CD4-positive, alpha-beta T cell (primary cell): ENCODE measurements at places on chromosomes 3 and 15. TPM values are rescaled to one million over a fixed set of nuclear protein-coding genes. Genes with fewer than 3 reads are reported as not detected.

GRCh38 chr3:56288258-56288657 is 180.0 kb downstream of the ERC2 start:
- no peak overlapping the region for H3K27ac ChIP-seq
- H3K36me3 ChIP-seq, result no peaks in the 10 kb centered on the region
- no peaks in the 10 kb centered on the region for H3K4me1 ChIP-seq
- H3K27me3 ChIP-seq, result no peaks in the 10 kb centered on the region

DNA sequence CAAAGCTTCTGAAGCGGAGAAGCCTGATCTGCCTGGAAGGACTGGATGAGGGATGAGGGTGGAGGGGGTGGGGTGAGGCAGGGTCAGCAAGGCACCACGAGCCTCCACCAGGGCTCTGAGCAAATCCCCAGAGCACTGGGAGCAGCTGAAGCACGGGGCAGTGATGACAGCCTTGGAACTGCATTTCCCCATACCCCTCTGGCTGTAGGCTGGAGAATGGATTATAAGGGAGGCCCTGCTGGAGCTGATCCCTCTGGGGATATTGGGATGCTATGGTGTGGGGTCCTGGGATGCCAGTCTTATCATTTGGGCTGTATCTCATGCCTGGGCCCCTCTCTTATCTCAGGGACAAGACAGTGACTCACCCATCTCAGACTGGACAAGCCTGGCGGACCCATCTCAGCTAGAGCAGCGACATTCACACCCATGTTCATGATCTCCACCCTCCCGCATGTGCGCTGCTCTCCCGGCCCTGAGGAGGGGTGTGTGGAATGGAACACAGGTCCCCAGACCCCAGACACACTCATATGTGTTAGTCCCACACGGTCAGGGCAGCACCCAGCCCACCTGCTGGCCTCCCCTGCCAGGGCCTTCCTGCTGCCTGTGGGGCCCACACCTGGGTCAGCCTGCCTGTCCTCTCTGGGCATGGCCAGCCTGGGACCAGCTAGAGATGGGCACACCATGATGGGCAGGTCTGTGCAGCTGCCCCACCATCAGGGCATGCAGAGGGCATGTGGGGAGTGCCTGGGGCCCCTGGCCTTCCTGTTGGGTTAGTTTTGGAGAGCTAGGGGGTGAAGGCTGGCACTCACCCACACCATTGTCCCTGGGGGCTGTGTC is 97.1 kb downstream of the FBLN2 start:
- H3K27ac ChIP-seq, result no peak overlapping the region
- peaks cover 10% of the 10 kb centered on the region for H3K27me3 ChIP-seq
- H3K4me3 ChIP-seq, result no peak overlapping the region
- peaks cover 26% of the 10 kb centered on the region for H3K4me1 ChIP-seq
- no peaks in the 10 kb centered on the region for H3K36me3 ChIP-seq
- DNase-seq, result no peak

DNA sequence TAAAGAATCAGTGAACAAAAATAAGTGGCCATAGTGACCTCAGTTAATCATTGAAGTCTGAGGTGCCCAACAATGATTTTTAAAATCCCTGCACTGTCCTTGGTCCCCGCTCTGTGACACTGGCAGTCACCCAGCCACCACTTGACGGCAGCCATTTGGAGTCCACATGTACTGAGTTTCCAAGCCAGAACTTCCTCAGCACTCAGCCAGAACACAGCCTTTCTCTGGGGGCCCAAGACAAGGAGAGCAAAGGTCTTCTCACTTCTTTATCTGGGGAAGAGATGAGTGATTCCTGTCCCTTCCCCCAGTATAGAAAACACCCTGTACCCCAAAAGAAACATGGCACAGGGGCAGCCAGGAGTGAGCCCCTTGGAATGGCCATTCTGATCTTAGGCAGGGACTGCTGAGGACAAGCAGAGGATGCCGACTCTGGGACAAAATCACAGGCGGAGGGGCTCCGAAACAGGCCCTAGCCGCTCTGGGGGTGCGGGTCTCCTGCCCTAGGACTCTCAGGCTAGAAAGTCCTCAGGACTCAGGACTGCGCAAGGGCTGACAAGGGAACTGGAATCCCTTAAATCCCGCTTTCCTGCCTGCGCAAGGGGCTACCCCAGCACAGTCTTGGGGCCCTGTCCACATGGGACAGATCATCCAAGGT is 12.8 kb downstream of the PAK6 start:
- DNase-seq, result no peak
- peaks cover 30% of the 10 kb centered on the region for H3K27me3 ChIP-seq
- H3K36me3 ChIP-seq, result no peaks in the 10 kb centered on the region

DNA sequence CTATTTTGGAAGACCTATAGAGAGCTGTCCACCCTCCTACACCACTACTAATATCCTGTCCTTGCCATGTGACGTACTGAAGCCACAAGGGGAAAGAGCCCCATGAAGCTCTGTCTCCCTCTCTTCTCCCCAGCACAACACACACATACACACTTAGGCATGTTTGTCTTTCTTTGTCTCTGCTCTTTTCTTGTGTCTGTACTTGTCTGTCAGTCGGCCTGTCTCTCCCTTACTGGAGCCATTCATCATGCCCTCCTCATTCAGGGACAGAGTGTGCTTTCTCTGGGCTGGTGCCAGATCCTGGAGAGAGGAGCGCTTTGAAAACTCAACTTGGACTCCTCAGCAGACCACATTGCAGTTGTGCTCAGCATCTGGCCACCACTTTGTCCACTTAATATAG is 47.6 kb downstream of the PSMD6 start:
- no peak overlapping the region for H3K4me3 ChIP-seq
- no peak overlapping the region for H3K27ac ChIP-seq
- DNase-seq, result no peak

DNA sequence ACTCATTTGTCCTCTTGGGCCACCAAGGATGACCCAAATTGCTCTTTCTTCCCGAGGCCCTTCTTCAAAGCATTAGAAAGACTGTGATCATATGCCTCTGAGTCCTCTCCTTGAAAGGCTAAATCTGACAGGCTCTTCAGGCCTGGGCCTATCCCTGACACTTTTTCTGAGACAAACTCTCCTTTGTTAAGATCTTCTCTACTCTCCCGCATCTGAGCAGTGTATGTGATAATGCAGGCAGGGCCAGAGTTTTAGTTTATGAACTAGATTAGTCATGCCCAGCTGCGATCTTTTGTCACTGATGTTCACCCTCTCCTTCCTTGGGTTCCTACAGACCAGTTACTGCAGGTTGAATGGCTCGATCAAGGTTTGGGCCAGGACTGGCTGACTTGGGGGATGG is 39.2 kb downstream of the MASP1 start:
- H3K4me3 ChIP-seq, result no peak overlapping the region
- peaks cover 5% of the 10 kb centered on the region for H3K4me1 ChIP-seq

GRCh38 chr3:149545049-149545448 is 70.6 kb downstream of the TM4SF4 start:
- H3K27ac ChIP-seq, result no peak overlapping the region
- H3K36me3 ChIP-seq, result no peaks in the 10 kb centered on the region
- H3K4me3 ChIP-seq, result no peak overlapping the region
- H3K4me1 ChIP-seq, result no peaks in the 10 kb centered on the region
- H3K27me3 ChIP-seq, result no peaks in the 10 kb centered on the region

GRCh38 chr3:89527736-89528305 is 420.4 kb downstream of the EPHA3 start:
- H3K27ac ChIP-seq, result no peak overlapping the region
- H3K27me3 ChIP-seq, result no peaks in the 10 kb centered on the region

GRCh38 chr15:62365795-62366442 is 200.8 kb upstream of the C2CD4B start:
- peaks cover 10% of the 10 kb centered on the region for H3K27me3 ChIP-seq
- H3K4me3 ChIP-seq, result no peak overlapping the region
- DNase-seq, result no peak
- H3K4me1 ChIP-seq, result no peaks in the 10 kb centered on the region

DNA sequence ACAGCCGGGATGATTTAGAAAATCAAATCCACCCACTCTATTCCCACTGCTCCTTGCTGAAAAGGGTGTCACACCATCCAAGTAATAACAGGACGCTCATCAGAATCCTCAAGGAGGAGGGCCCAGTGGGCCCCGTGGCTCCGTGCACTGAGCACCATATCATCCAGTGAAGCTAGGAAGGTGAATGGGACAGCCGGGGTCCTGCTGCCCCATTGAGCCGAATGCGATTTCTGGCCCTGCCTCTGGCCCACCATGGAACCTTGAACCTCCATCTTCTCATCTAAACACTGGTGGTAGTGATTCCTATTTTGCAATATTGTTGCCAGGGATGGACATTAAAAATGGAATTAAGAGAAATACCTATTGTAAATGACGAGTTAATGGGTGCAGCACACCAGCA is 99.1 kb upstream of the SLC6A11 start:
- no peak for DNase-seq
- H3K27me3 ChIP-seq, result no peaks in the 10 kb centered on the region
- H3K4me1 ChIP-seq, result no peaks in the 10 kb centered on the region
- no peak overlapping the region for H3K27ac ChIP-seq
- H3K4me3 ChIP-seq, result no peak overlapping the region

DNA sequence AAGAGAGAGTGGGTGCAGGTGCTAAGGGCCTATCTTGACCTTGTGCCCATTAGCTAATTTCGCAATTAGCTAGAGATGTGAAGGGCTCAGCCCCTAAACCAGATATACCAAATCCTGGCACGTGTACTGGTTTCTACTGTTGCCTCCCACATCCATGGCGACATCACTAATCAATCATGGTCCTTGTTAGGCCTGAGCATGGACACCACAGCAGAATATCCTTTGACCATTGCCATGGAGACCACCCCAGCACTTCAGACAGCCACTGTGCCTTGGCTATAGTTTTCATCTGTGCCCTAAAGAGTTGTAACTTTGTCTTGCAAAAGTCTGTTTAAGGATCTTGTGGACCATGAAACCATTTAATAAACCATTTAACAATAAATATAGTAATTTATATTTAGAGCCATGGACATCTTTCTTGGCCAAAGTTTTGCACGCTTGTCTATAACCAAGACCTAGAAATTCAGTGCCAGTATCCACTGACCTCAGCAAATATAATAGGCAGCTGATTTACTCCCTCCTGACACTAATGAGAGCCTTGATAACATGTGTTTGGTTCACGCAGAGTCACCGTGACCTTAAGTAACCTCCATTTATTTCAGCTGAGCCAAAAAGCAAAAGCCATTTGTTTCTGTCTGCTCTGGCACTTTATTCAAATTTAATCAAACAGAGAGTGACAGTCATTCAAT is 43.4 kb downstream of the COLQ start:
- no peaks in the 10 kb centered on the region for H3K4me1 ChIP-seq
- DNase-seq, result no peak
- H3K27ac ChIP-seq, result no peak overlapping the region
- H3K4me3 ChIP-seq, result no peak overlapping the region
- no peaks in the 10 kb centered on the region for H3K36me3 ChIP-seq

- DNase-seq, result no peak
- H3K27me3 ChIP-seq, result no peaks in the 10 kb centered on the region
- H3K36me3 ChIP-seq, result no peaks in the 10 kb centered on the region
- H3K4me3 ChIP-seq, result no peak overlapping the region
- no peaks in the 10 kb centered on the region for H3K4me1 ChIP-seq
These were observed 508.6 kb upstream of the IL12A start for GRCh38 chr3:159480046-159480445.

Gene DLEC1
- 5.1 TPM for total RNA-seq

Gene PLXNB1
- 2.0 TPM for total RNA-seq

Gene SLC22A14
- 0.11 TPM for total RNA-seq

Gene GPR156
- 0.17 TPM for total RNA-seq

Gene PP2D1
- not detected for total RNA-seq

Gene UROC1
- total RNA-seq, result not detected

Gene LPP
- total RNA-seq, result 45.6 TPM

Gene ROBO1
- 0.69 TPM for total RNA-seq

Gene RBP2
- total RNA-seq, result not detected

Gene KBTBD12
- not detected for total RNA-seq
